ENCODE measurements at places on chromosomes 6 and 20.

- DNase-seq = no peak
Observed at GRCh38 chr6:147614501-147614900, 106.0 kb downstream of the SAMD5 start.

- DNase-seq = no peak
Observed at GRCh38 chr20:11017446-11017845, 343.6 kb upstream of the JAG1 start.

GRCh38 chr20:15900443-15900842, 672.8 kb downstream of the KIF16B start:
- DNase-seq = no peak

DNA sequence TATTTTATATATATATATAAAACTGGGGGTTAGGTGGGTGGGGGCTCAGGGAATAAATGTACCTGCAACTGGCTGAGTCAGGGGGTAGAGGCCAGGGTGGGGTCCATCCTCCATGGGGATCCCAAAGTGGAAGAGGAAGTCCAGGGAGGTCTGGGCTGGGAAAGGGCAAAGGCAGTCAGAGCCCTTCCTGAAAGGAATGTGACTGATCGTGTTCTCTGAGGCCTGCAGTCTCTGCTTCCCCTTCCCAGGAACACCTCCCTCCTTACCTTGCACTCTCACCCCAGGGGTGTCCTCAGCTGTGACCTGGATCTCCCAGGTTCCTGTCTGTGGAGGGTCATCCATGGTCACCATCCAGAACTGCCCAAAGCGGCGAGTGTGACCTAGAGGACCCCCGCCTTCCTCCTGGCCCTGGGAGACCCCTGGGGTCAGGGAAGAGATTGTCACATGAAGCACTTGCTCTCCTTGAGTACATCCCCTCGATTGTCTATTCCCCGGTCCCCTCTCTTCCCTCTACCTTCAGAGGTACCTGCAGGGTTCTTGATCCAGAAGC, 4.7 kb downstream of the SAPCD1 start:
- DNase-seq = no peak

GRCh38 chr6:73739096-73739495, 43.1 kb downstream of the CD109 start:
- peak; percentile 24 for DNase-seq

Data from hematopoietic multipotent progenitor cell (in vitro differentiated cells).